ENCODE measurements at places on chromosomes 5 and 9. TPM values are rescaled to one million over a fixed set of nuclear protein-coding genes. Genes with fewer than 3 reads are reported as not detected.

GRCh38 chr9:94665613-94666012 lies 26.3 kb upstream of the FBP1 start:
- DNase-seq = peak; percentile 58

DNA sequence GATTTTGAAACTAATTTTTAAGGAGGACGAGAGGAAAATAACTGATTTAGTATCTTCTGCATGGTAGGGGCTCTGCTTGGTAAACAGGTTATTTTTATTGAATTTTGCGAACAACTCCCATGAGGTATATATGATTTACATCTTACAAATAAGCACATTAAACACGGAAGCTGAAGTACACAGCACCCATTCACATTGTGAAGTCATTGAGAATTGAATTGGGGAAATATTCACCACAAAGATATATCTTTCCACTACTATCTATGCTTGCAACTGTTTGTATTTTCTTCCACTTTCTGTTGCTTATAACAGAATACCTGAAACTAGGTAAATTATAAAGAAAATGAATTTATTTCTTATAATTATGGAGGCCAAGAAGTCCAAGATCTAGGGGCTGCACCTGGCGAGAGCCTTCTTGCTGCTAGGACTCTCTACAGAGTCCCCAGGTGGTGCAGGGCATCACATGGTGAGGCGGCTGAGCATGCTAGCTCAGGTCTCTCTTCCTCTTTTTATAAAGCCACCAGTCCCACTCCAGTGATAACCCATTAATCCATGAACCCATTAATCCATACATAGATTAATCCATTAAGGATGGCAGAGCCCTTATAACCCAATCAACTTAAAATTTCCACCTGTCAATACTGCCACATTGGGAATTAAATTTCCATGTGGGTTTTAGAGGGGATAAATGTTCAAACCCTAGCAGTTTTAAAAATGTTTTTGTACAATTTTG lies 79.0 kb upstream of the ZNF608 start:
- no peak for DNase-seq

DNA sequence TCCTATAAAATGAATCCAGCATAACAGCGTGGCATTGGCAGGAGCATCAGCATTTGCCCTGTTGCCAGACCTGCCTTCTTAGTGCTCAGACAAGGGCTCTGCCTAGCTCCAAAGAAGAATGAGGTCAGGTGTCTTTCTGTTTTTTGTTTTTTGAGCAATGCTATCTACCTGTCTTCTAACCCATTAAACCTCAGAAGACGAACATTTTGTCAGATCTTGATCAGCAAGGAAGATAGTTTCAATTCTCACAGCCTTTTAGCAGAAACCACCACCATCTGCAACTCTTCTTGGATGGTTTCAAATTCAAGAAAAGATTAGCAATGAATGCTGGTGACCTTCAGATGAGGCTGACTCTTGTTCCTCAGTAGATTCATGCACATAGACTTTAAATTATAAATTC lies 103.5 kb upstream of the IQGAP2 start:
- DNase-seq = no peak

GRCh38 chr9:79774356-79774755 lies 202.6 kb downstream of the TLE4 start:
- DNase-seq = no peak

- DNase-seq = peak; percentile 60
Measured at GRCh38 chr9:91421971-91422757, 1.5 kb downstream of the NFIL3 start.

- peak; percentile 39 for DNase-seq
Measured at GRCh38 chr5:62938927-62939326, 360.3 kb downstream of the LRRC70 start.

DNA sequence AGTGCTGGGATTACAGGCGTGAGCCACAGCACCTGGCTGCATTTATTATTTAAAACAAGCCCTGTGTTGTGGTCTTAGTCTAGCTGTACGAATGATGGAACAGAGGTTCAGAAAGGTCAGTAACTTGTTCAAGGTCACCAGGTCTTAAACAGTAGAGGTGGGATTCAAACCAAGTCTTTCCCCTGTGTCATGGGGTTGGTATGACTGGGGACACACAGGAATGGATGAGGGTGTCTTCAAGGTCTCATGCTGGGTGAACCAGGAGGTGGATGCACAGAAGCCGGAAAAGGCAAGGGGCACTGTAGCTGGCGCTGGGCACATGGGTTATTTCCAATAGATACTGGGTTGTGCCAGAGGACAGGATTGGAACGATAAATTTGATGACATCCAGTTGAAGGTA lies 32.2 kb upstream of the TJP2 start:
- DNase-seq = no peak

GRCh38 chr5:94551858-94552257 lies 66.5 kb downstream of the KIAA0825 start:
- no peak for DNase-seq

GRCh38 chr5:139451878-139452660 lies 10.5 kb downstream of the ECSCR start:
- no peak for DNase-seq

GRCh38 chr9:127521919-127522304 lies 70.6 kb downstream of the LRSAM1 start:
- DNase-seq = no peak

DNA sequence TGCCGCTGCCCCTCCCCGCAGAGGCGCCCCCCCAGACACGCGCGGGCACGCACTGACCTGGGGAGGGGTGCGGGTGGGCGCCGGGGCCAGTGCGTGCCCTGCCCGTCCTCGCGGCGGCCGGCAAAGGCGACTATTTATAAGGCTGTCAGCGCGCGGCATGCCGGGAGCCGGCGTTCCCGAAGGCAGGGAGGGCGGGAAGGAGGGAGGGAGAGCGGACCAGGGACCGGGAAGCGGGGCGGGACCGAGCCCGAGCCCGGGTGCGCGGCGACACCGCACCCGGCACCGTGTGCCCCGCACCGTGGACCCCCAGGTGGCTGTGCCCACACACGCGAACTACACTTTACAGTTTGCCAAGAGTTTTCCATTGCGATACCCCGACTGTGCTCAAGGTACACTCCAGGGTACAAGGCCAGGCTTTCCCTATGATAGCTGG lies at the start of gene AK1:
Gene AK1, minus strand, starts transcription at position 110 of the 433 bp plus-strand sequence. CDS start 3,058 bp downstream, outside the sequence.
- peak; percentile 84 for DNase-seq

DNA sequence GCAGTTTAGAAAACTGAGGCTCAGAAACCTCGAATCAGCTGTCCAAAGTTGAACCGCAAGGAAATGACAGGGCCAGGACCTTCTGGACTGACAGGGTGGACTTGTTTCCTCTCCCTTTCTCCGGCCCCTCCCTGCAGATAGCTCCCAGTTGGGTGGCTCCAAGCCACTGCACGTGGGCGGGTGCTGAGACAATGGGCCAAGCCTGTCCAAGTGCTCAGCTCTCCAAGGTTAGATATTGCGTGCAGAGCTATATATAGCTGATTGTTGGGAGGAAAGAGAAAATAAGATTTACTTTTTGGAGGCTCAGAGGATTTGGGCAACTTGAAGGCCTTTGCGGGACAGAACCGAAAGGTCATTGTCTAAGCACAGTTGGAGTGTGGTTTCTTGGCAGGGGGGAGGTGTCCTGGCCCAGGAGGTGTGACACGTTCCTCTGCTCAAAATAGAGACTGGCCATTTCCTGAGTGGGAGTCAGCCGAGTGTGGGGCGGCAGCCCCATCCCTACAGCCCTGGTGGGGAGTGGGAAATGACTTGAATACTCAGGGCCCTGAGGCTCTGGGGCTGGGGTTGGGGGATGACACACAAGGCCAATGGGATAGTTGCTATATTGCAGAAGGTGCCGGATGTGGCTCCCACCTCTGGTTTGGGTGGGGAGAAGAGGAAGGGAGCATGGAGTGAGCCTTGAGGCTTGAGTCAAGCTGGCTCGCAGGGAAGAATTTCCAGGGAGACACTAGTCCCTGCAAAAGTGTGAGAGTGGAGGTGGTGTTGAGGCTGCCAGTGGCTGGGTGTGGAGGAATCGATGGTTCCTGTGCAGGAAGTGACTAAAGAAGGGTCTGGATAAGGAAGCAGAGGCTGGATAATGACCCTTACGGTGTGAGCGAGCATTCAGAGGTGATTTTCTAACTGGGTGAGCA lies 44.4 kb upstream of the SMAD5 start:
- peak; percentile 76 for DNase-seq

DNA sequence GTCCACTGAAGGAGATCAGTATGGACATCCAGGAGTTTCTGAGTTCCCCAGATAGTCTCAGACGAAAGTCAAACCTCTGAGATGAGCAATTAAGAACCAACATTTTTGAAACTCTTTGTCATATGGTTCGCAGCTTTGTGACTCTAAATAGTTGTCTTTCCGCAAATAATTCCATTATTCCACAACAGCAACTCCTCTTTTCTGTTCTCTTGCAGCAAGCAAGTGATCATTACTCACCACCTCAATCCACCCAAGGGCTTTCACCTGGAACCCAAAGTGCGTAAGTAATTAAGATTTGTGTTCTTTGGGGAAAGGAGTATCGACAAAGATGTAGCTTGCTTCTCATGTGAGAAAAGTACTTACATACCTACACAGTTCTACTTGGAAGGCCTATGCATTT lies 15.6 kb downstream of the MTX3 start:
- no peak for DNase-seq

DNA sequence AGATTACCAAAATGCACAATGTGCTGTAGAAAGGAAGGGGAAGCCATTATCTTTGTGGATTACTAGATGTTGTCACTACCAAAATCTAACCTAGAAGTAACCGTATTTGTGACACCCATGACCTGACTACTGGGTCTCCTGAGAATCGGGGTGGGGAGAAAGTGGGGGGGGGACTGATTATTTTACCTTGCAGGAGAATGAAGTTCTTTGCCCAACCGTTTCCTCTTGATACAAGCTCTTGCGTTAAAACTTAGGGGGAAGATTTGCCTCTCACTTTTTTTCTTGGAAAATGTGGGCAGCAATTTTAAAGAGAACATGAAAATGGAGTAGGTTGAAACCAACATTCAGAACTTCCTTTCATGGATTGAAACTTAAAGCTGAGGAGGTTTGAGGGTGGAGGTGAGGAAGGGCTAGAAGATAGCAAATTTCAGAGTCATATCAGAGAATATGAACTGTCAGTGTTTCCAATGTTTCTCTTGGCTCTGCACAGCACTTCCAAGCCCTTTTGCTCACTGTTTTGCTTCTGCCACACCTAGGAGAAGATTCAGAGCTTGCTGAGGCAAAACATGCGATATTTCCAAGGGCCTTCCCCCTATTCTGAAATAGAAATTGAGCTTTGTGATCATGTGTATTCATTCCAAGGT lies 280.8 kb downstream of the AOPEP start:
- DNase-seq = peak; percentile 69

- peak; percentile 76 for DNase-seq
Measured at GRCh38 chr9:137029058-137029936, 1.3 kb upstream of the ABCA2 start.

DNA sequence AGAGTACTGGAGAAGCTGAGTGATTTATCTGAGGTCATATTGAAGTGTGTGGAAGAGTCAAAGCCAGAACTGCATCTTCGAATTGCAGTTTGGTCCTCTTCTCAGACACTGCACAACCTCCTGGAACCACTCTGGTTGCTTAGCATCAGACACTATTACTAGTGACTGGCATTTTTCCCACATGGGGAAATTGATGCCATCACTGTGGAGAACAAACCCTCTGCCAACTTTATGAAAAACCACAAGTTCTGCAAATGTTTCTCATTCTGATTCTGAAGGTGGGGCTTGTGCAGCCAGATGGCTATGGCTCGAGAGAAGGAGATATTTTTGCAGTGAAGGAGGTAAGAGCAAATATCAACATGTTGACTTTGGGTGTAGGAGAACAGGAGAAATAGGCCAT lies 67.2 kb downstream of the KCTD16 start:
- peak; percentile 78 for DNase-seq

- peak; percentile 45 for DNase-seq
Measured at GRCh38 chr5:174825587-174825986, 101.2 kb downstream of the MSX2 start.

GRCh38 chr5:35781181-35781790 lies 75.4 kb upstream of the IL7R start:
- DNase-seq = peak; percentile 73

DNA sequence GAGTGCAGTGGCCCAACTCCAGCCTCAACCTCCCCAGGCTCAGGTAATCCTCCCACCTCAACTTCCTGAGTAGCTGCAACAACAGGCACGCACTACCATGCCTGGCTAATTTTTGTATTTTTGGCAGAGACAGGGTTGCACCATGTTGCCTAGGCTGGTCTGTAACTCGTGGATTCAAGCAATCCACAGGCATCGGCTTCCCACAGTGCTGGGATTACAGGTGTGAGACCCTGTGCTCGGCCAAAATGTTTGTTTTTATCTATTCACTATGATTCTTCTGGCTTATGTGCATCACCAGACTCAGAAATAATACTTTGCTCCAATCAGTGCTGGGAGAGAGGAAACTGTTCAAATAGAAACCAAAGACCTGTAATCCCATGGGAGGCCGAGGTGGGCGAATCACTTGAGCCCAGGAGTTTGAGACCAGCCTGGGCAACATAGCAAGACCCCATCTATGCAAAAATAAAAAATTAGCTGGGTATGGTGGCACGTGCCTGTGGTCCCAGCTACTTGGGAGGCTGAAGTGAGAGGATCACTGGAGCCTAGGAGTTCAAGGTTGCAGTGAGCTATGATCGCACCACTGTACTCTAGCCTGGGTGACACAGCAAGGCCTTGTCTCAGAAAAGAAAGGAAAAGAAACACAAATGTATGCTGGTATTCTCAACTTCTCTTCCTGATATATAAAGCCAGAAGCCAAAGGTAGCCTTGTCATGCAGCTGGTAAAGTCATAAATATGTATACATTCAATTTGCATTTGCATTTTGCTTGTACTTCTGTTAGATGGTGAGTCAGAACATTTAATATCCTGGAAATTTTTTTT lies 4.5 kb downstream of the PIP5K1B start:
- DNase-seq = no peak

GRCh38 chr5:3393122-3393919 lies 202.3 kb upstream of the IRX1 start:
- no peak for DNase-seq

DNA sequence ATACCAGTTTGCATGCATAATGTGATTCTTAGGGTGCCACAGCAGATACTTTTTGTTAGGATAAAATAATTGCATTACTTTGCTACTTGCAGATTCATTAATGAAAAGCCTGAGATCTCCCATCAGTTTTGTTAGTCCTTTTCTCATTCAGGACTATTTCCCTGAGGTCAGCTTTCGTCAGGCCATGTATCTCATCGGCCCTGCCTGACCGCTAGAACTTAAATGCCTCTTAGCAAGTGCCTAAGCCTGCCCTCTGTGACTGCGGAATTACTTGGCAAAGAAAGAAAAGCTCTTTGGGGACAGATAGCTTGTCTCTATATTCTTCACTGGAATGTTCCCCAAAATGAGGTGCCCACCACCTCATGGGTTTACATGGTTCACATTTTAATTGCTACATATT lies 147.8 kb downstream of the KCTD16 start:
- no peak for DNase-seq

DDX4 gene
- total RNA-seq = not detected

FOXD4L5 gene
- not detected for total RNA-seq

APBA1 gene
- total RNA-seq = 4.0 TPM

TRIM52 gene
- 4.3 TPM for total RNA-seq

LECT2 gene
- not detected for total RNA-seq

PDZD2 gene
- total RNA-seq = not detected

PCDHB5 gene
- total RNA-seq = 0.36 TPM

PLAC8L1 gene
- 0.88 TPM for total RNA-seq

FKTN gene
- 15.7 TPM for total RNA-seq

COX7C gene
- 475 TPM for total RNA-seq

NMUR2 gene
- not detected for total RNA-seq

Measured in myocyte (in vitro differentiated cells).